ENCODE measurements at places on chromosomes 2 and 18. TPM values are rescaled to one million over a fixed set of nuclear protein-coding genes. Genes with fewer than 3 reads are reported as not detected.
A peak's percentile ranks its signal among the peaks of the same experiment; 100 is the strongest.

DNA sequence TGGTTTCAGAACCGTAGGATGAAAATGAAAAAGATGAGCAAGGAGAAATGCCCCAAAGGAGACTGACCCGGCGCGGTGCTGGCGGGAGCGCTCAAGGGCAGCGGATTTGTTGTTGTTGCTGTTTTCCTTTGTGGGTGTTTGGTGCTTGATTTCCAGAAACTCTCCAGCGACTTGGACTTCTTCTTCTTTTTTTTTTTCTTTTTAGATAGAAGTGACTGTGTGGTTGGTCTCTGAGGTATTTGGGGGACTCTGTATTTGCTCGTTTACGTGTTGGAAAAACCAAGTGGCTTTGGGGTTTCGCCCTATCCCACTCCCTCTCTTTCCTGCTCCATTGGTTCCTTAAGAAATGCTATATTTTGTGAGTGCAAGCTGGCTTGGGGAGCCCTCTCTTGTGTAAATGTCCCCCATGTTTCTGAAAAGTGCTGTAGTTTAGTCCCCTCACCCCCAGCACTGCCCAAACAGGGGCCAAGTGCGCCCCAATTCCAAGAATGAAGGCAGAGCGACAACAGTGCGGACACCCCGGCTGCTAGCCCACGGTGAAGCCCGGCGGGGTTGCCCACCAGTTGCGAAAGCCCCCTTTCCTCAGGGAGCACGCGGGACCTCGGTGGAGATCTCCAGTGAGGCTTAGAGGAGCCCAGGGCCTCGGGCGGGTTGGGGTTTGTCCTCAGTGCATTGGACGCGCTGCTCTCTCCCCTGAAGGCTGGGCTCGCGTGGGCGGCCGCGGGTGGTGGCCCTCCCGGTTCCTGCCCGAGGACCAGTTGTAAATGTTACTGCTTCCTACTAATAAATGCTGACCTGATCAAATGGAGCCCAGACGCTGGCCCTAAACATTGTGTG is 1.8 kb downstream of the HOXD9 start:
- H3K27me3 ChIP-seq = peaks cover 10% of the 10 kb centered on the region
- H3K4me1 ChIP-seq = peaks cover 12% of the 10 kb centered on the region
- no peak overlapping the region for H3K27ac ChIP-seq
- no peaks in the 10 kb centered on the region for H3K36me3 ChIP-seq

DNA sequence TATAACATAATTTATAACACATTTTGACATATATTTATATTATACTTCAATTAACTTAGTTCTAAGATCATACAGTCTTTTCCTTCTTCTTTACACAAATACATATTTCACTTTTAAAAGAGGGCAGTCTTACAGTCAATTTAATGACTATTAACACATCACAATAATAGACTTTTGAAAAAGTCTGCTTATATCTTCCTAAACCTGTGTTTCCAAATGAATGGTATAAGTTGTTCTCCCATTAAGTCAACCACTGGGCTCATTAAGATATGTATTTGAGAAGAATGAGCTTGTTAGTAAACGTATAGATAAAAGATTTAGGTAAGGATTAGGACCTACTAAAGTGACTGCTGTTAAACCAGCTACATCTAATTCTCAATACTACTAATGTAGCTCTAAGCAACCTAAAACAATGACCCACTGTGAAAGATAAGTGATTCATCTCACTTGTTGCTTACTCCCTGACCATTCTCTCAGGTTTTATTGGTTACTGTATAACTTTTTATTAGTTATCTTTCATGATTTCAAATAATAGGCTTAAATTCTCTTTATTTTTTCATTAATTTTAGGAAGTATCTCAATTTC is 27.0 kb downstream of the SLC40A1 start:
- no peaks in the 10 kb centered on the region for H3K27me3 ChIP-seq
- no peak for DNase-seq
- no peak overlapping the region for H3K27ac ChIP-seq
- H3K4me3 ChIP-seq = no peak overlapping the region
- peaks cover 4% of the 10 kb centered on the region for H3K4me1 ChIP-seq

GRCh38 chr18:49514577-49514976 is 27.5 kb upstream of the C18orf32 start:
- no peak for DNase-seq
- no peaks in the 10 kb centered on the region for H3K27me3 ChIP-seq
- no peak overlapping the region for H3K4me3 ChIP-seq

GRCh38 chr2:216735086-216735485 is 39.7 kb upstream of the IGFBP5 start:
- H3K27me3 ChIP-seq = no peaks in the 10 kb centered on the region
- no peaks in the 10 kb centered on the region for H3K36me3 ChIP-seq
- no peak for DNase-seq
- no peak overlapping the region for H3K4me3 ChIP-seq
- peak overlapping the region; percentile 5 for H3K27ac ChIP-seq
- peaks cover 6% of the 10 kb centered on the region for H3K4me1 ChIP-seq

MLPH gene
- total RNA-seq = 60.1 TPM

C2orf49 gene
- 24.0 TPM for total RNA-seq

LRP2 gene
- total RNA-seq = not detected

MALL gene
- 33.3 TPM for total RNA-seq

PTGR3 gene
- total RNA-seq = 12.7 TPM
